ENCODE measurements at places on chromosomes 2 and 18.

- no peaks in the 10 kb centered on the region for H3K36me3 ChIP-seq
- H3K4me1 ChIP-seq, result peaks cover 35% of the 10 kb centered on the region
- H3K27me3 ChIP-seq, result no peaks in the 10 kb centered on the region
- no peak for DNase-seq
- H3K4me3 ChIP-seq, result no peak overlapping the region
These were observed 146.3 kb downstream of the WDSUB1 start for GRCh38 chr2:159140070-159140769.

DNA sequence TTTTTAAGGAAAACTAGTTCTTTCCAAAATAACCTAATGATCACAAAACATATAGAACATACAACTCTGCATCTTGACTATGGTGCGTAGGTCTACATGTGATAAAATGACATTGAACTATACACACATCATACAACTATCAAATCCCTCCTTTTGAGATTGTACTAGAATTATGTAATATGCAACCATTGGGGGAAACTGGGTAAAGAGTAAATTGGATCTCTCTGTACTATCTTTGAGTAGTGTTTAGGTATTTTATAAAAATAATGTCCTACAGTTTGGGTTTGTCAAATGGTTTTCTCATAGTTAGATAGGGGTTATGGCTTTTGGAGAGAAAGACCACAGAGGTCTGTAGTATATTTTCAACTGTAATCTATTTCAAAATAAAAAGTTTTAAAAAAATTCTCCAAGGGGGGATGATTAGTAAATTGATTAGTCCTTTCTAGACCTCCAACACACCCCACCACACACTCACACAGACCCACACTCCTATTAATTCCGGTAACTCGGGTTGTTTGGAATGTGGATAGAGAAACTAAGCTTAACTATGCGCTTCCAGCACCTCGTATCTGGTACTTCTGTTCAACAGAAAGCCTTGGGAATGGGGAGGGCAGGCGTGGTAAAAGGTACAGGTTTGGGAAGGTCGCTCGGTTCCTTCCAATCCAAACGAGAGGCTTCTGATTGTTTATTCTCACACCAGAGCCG lies 695 bp upstream of the BIRC6 start:
- no peaks in the 10 kb centered on the region for H3K27me3 ChIP-seq
- H3K36me3 ChIP-seq, result no peaks in the 10 kb centered on the region
- DNase-seq, result no peak

DNA sequence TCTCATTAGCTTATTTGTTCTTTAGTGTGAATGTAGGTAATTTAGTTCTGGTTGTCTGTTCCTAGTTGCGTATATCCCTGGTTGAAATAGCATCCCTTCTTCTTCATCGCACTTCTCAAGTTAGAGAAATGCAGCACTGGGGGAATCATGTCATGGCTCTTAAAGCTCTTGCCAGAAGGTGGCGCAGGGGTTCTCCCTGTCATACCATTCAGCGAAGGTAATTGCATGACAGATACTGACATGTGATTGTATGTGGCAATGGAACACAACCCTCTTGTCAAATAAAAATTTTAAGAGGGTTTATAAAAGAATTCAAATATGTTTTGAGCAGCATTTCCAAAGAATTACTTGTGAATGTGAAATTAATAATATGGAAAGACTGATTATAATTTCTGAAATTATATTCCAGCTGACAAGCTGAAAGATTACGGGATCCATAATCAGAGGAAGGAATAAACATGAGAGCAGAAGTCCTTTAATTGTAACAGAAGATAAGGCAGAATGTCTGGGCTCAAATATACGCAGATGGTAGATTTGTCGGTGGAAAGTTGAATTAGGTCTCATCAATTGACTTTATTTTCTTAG lies 411.7 kb downstream of the DSEL start:
- H3K27me3 ChIP-seq, result no peaks in the 10 kb centered on the region
- no peak overlapping the region for H3K27ac ChIP-seq
- no peaks in the 10 kb centered on the region for H3K36me3 ChIP-seq
- no peaks in the 10 kb centered on the region for H3K4me1 ChIP-seq
- no peak overlapping the region for H3K4me3 ChIP-seq

GRCh38 chr2:236968101-236968879 lies 117.4 kb upstream of the COPS8 start:
- peaks cover 29% of the 10 kb centered on the region for H3K4me1 ChIP-seq
- no peaks in the 10 kb centered on the region for H3K36me3 ChIP-seq
- no peaks in the 10 kb centered on the region for H3K27me3 ChIP-seq
- H3K4me3 ChIP-seq, result no peak overlapping the region

DNA sequence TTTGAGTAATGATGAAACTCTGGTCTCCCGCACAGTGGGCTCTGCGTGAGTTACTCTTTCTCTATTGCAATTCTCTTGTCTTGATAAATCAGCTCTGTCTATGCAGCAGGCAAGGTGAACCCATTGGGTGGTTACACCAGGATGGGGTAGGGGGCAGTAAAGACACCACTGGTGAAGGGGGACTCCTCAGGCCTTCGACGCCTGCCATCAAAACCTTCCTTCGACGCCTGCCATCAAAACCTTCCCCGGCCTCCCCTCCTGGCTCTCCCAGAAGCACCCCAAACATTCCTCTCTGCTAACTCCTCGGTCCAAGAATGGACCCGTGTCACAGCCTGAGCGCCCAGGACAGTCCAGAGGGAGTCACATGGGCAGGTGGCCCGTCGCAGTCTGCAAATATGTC lies 4.8 kb upstream of the STARD7 start:
- peaks cover 9% of the 10 kb centered on the region for H3K4me1 ChIP-seq
- no peak overlapping the region for H3K27ac ChIP-seq
- DNase-seq, result no peak
- H3K4me3 ChIP-seq, result no peak overlapping the region
- H3K27me3 ChIP-seq, result no peaks in the 10 kb centered on the region
- no peaks in the 10 kb centered on the region for H3K36me3 ChIP-seq

DNA sequence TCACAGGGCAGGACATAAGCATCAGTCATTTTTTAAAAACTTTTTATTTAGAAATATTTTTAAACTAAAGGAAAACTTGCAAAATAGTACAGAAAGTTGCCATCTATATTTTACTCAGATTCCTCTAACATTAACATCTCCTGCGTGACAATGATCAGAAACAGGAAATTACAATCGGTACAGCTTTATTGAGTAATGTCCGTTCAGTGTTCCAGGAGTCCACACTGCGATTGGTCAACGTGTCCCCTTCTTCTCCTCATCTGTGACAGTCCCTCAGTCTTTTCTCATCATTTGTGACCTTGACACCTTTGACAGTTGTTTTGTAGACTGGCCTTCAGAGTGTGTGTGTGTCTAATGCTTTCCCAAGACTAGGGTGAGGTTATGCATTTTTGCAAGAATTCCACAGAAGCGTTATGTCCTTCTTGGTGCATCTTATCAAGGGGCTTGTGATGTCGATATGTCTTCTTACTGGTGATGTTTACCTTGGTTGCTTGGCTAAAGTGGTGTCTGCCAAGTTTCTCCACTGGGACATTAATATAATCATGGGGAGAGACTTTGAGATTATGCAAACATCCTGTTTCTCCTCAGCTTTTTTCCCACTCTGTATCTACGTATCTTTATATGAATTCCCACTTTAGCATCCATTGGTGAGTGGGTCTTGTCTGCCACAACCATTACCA lies 21.4 kb upstream of the TMEM177 start:
- H3K27ac ChIP-seq, result no peak overlapping the region
- no peaks in the 10 kb centered on the region for H3K27me3 ChIP-seq
- H3K4me3 ChIP-seq, result no peak overlapping the region
- no peaks in the 10 kb centered on the region for H3K36me3 ChIP-seq

GRCh38 chr2:11940799-11941198 lies 194.4 kb downstream of the LPIN1 start:
- no peaks in the 10 kb centered on the region for H3K4me1 ChIP-seq
- DNase-seq, result no peak
- H3K27ac ChIP-seq, result no peak overlapping the region
- H3K4me3 ChIP-seq, result no peak overlapping the region

- H3K4me3 ChIP-seq, result no peak overlapping the region
- no peak for DNase-seq
- no peaks in the 10 kb centered on the region for H3K4me1 ChIP-seq
- no peak overlapping the region for H3K27ac ChIP-seq
These were observed 399.7 kb upstream of the ID2 start for GRCh38 chr2:8281950-8282857.

DNA sequence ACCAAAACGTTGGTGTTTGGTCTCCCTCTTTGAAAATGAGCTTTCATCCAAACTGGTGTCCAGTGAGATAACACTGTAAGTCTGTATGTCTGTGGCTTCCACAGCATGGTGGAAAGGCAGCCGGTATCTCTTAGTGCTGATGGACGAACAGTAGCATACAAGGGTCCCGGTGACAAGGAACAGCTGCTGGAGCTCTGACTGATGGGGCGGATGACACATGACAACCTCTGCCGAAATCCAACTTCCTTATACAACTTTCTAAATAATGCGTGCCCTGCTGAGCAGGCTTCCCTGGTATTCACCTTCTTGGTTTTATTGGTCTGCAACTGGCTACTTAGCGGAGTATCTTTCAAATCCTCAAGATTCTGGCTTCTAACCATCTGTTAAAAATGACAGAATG lies 216.2 kb downstream of the SRBD1 start:
- no peak for DNase-seq
- no peaks in the 10 kb centered on the region for H3K4me1 ChIP-seq
- peaks cover 7% of the 10 kb centered on the region for H3K36me3 ChIP-seq

DNA sequence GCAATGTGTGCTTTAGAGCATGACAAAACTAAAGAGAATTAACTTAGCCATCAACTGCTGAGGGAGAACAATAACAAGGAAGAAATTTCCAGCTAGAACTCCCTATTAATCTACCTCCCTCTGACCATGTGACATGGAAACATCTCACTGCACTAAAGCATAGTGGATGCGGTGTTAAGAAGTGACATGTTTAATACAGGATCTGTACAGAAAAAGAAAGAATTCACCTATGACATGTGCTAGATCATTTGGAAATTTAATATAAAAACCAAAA lies 202.3 kb upstream of the KLHL14 start:
- H3K27ac ChIP-seq, result no peak overlapping the region
- no peak for DNase-seq
- H3K27me3 ChIP-seq, result no peaks in the 10 kb centered on the region
- H3K4me3 ChIP-seq, result no peak overlapping the region
- H3K4me1 ChIP-seq, result no peaks in the 10 kb centered on the region
- no peaks in the 10 kb centered on the region for H3K36me3 ChIP-seq

DNA sequence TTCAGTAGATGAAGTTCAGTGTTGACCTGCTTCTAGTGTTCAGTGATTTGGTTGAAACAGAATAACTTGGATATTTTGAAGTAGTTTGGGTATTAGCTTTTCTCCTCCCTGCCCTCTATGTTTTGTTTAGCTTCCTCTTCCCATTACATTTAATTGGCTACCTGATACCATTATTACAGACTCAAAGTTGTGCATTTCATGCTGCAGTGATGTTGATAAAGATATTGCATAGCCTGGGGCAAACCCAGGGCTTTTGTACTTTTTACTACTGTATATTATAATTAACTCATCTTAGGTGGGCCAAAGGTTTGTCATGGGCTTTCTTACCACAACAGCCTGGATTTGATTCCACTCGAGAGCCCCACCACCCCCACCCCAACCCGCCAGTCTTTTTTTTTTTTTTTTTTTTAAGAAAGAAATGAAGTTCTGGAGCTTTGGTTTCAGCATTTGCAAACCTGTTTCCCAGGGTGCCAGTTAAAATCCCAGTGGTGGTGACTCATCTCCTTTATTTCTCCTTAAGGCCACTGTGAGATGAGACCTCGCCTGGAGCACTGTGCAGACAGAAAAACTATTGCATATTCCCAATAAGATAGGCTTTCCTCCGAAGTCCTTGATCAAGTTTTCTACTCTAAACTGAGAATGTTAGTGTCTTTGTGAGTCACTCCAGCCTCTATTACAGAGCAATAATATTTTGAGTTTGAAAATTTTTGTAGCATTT lies 393.7 kb upstream of the FANCL start:
- H3K4me1 ChIP-seq, result no peaks in the 10 kb centered on the region
- H3K36me3 ChIP-seq, result no peaks in the 10 kb centered on the region
- no peaks in the 10 kb centered on the region for H3K27me3 ChIP-seq
- no peak overlapping the region for H3K27ac ChIP-seq

GRCh38 chr2:11659851-11660250 lies 10.1 kb downstream of the NTSR2 start:
- no peak overlapping the region for H3K27ac ChIP-seq
- no peak for DNase-seq
- peaks cover 62% of the 10 kb centered on the region for H3K27me3 ChIP-seq
- H3K4me1 ChIP-seq, result no peaks in the 10 kb centered on the region
- H3K4me3 ChIP-seq, result no peak overlapping the region

DNA sequence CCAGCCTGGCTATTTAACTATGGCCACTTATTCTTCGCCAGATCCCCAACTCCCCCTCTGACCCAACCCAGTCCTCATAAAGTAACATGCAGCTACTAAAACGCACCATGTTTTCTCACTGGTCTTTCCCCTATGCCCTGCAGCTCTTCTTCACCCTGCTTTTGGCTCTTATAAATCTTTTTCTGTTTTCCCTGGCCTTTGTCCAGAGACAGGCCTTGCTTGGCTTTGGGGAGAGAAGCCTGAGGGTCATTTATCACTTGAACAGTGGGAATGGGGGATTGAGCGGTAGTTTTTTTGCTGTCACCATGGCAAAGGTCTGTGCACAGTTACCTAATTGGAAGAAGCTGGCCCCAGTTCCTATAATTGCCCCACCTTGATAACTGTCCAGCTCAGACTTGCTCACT lies 202.9 kb upstream of the NT5C1B start:
- no peaks in the 10 kb centered on the region for H3K27me3 ChIP-seq
- H3K27ac ChIP-seq, result no peak overlapping the region
- H3K4me3 ChIP-seq, result no peak overlapping the region
- peaks cover 12% of the 10 kb centered on the region for H3K4me1 ChIP-seq

All from esophagus squamous epithelium (tissue), 5 donors.